HuH-7 (cell line): ENCODE measurements at places on chromosomes 6 and 20.

DNA sequence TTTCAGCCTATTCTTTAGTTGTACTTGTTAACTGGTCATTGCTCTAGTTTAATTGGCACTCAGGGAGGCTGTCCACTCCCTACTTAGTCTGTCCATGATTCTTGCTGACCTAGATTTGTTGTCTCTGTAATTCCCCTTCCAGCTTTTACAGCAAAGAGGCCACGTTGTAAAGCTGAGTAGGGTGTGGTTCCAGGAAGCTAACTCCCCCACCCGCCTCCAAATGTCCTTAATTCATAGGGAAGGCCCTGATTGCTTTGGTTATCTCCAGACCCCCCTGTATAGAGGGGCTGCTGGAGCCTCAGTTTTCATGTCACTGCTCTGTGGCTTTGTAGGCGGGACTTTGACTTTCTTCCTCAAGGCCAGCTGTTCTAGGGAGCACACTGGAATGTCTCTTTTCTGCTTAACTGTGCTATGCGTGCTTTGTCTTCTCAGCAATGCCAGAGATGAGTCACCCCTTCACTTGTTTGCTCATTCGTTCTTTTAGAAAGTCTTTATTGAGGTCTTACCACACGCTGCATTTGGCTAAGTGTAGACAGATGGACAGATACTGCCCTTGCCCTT lies 175.1 kb upstream of the JAG1 start:
- no peak for DNase-seq

DNA sequence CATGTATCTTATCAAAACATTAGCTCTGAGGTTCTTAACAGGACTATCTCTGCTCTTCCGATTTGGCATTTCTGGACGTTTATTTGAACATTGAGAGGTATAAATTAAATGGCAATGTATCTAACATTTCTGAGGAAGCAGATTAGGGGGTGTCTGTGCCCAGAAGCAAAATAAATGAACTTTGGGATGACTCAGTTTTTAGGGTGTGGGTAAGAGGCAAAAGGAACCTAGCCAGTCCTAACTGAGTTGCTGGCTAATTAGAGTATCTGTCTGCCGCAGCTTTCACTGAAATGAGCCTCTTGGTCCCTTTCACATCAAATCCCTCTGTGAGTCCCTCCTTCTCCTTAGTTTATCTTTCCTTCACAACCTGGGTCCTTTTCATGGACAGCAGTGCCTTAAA lies 1.1 kb downstream of the RNF144B start:
- DNase-seq = no peak

DNA sequence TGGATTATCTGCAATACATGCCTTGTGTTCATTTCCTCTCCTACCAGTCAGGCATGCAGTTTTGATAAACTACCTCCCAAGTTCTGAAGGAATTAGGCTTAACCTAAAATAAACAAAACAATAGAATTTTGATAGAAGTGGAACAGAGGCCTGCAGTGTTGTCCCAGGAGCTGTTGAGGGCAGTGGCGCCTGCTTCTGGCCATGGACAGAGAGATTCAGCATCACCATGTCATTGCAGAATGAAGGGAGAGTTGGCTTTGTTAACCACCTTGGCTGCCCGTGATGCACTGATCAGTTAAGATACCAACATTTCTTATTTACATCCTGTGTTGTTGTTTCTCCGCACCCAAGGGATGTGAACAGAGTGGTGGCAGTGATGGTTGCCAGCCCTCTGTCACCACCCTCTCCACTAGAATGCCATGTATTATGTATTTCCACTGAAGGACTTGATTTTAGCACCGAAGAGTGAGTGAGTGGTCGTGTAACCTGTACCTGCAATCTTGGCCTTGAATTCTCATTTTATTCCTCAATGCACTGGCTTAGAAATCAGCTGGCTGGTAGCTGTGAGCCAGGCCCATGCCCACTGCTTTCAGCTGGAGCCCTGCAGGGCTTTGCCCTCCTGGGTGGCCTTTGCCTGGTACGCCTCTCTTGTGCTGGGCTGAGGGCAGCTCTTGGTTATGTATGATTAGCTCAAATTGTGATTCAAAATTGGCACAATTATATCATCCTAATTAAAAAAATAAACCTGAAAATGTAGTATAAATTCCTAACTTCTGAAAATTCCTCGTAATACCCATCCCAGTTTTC lies 56.5 kb downstream of the SHLD1 start:
- DNase-seq = no peak

- no peak for DNase-seq
Observed at GRCh38 chr20:49344975-49345374, 67.1 kb upstream of the ZNFX1 start.

GRCh38 chr6:125844989-125845388 lies 54.2 kb downstream of the NCOA7 start:
- no peak for DNase-seq

- no peak for DNase-seq
Observed at GRCh38 chr6:75081921-75082320, 123.9 kb downstream of the COL12A1 start.

DNA sequence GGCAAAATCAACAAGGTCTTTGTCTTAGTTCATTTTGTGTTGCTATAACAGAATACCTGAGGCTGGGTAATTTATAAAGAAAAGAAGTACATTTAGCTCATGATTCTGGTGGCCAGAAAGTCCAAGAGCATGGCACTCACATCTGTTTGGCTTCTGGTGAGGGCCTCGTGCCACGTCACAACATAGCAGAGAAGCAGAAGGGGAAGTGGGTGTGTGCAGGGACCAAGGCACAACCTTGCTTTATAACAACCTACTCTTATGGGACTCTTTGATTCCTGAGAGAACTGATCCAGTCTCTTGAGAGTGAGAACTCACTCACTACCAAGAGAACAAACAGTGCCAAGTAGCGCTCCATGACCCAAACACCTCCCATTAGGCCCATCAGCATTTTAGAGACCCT lies 25.4 kb downstream of the GABRR2 start:
- DNase-seq = no peak

- no peak for DNase-seq
Observed at GRCh38 chr6:19999319-20000191, 162.4 kb downstream of the ID4 start.

- DNase-seq = no peak
Observed at GRCh38 chr6:169343886-169344749, 90.5 kb upstream of the THBS2 start.

DNA sequence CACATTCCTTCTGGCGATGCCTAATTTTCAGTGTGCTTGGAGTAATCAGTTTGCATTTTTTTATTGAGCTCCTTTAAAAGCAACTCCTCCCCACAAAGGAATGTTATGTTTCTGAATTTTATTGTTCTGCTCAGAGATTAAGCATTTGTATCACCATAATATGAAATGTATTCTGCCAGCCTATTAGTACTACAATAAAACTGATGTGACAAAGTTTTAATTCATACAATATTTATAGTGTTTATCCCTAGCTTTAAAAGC lies 236.9 kb upstream of the ASCC3 start:
- no peak for DNase-seq

GRCh38 chr6:155188707-155189496 lies 74.9 kb upstream of the CLDN20 start:
- DNase-seq = no peak
